Activated CD4-positive, alpha-beta memory T cell treated with anti-CD3 and anti-CD28 coated beads, Interleukin-2, amount 10 ng/mL, durations not matched to agents 7 days and 5 days (primary cell): ENCODE measurements at places on chromosomes 16 and 17. TPM values are rescaled to one million over a fixed set of nuclear protein-coding genes. Genes with fewer than 3 reads are reported as not detected.
A peak's percentile ranks its signal among the peaks of the same experiment; 100 is the strongest.

The CACNG5 gene
- total RNA-seq, result not detected

The RNF222 gene
- 0.18 TPM for total RNA-seq

The CANT1 gene
- total RNA-seq, result 81.1 TPM

The MYO15B gene
- 13.7 TPM for total RNA-seq

The PSMC3IP gene
- 14.7 TPM for total RNA-seq

The CLDN6 gene
- not detected for total RNA-seq

The NAGS gene
- 1.5 TPM for total RNA-seq

DNA sequence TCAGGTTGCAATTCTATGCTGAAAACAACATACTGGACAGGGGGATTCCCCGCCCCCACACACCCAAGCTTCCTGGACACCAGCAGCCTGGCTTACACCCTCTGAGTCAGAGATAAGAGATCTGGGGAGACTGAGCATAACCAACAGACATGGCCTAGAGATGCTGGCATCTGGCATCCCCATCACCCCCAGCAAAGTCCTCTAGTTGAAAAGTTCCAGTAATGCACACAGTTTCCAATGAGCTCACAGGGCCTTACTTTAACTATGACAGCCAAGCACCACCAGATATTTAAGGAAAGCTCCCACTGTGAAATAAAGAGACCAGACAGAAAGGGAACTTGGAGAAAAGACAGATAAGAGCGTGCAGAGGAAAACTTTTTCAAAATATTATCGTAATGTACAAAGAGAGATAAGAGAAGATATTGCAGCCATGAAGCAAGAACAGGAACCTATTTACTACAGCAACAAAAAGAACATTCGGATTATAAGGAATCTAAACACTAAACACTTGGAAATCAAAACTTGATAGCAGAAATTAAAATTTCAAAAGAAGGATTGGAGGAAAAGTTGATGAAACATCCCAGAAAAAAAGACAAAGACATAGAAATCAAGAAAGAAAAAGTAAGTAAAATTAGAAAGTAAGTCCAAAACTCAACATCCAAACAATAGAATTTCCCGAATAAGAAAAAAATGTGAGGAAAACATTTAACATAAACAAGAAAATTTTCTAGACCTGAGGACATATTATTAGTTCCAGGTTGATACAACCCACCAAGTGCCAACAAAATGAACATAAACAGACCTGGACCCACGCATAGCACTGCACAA lies 17.2 kb upstream of the ALOX15 start:
- peak; percentile 43 for DNase-seq

DNA sequence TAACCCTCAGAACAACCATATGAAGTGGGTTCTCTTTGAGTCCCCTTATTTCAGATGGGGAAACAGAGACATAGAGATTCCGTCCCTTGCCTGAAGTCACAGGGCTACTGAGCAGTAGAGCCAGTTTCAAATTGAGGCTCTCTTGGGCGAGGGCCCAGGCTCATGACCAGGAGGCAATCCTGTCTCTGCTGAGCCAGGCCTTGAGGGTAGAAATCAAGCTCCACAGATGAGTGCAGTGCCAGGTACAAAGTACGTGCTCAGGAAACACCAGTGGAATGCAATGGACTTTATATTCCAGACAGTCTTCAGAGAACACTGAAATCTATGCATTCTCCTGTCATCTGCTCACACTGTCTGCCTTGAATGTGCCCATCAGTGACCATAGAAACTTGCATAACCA lies 291.7 kb upstream of the MAF start:
- no peak for DNase-seq

DNA sequence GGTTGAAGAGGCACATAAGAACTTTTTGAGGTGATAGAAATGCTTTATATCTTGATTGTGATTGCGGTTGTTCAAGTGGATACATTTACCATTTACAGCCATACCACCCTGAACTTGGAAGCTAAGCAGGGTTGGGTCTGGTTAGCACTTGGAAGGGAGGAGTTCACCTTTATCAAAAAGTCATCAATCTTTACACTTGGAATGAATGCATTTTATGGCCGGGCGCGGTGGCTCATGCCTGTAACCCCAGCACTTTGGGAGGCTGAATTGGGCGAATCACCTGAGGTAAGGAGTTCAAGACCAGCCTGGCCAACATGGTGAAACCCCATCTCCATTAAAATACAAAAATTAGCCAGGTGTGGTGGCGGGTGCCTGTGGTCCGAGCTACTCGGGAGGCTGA lies 9.5 kb upstream of the GJD3 start:
- no peak for DNase-seq

DNA sequence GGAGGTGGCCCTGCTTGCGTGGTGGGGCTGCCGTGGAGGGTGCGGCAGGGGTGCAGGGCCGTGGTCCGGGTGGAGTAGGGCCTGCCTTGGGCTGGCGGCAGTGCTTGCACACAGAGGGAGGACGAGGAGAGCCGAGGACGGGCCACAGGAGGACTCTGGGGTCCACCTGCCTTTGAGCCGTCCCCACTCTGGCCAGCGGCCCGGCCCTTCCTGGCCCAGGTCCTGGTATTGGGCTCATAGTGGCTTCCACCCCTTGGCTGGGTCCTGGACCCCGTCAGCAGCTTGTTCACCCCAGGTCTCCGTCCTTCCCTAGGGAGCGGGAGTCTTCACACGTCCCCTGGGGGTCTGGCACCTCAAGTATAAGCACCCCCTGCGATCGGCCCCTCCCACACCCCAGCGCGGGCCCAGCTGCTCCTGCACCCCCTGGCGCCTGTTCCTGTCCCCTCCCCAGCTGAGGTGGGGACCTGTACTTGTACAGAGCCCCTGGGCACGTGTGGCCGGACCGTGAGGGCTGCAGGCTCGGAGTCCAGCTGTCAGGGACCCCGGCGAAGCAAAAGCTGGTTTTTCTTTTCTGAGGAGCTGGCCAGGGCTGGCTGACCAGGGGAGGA lies 40.1 kb downstream of the SOX8 start:
- DNase-seq, result no peak

DNA sequence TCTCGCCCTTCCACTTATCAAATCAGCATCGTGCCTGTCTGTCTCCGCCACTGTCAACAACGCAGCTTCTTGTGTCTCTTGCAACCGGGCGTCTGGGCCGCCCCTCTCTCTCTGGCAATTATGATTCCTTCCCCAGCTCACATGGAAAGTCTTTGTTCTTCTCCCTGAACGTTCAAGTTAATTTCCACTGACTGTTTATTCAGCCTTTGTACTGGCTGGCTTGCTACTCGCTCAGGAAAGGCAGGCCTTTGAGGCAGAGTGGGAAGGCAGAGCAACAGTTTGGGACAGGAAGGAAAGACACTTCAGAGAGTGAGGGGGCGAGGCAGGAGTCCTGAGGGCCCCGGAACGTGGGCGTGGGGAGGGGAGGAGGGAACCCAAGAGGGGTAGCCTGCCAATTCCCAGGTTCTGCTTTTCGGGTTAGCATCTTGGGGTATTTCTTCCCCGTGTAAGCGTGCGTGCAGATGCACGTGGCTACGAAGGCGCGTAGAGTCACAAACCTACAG lies 50.8 kb downstream of the AKAP1 start:
- no peak for DNase-seq

- no peak for DNase-seq
Observed at GRCh38 chr17:31462261-31462660, 70.8 kb downstream of the RAB11FIP4 start.

GRCh38 chr16:8278031-8278580 lies 312.2 kb downstream of the TMEM114 start:
- no peak for DNase-seq

DNA sequence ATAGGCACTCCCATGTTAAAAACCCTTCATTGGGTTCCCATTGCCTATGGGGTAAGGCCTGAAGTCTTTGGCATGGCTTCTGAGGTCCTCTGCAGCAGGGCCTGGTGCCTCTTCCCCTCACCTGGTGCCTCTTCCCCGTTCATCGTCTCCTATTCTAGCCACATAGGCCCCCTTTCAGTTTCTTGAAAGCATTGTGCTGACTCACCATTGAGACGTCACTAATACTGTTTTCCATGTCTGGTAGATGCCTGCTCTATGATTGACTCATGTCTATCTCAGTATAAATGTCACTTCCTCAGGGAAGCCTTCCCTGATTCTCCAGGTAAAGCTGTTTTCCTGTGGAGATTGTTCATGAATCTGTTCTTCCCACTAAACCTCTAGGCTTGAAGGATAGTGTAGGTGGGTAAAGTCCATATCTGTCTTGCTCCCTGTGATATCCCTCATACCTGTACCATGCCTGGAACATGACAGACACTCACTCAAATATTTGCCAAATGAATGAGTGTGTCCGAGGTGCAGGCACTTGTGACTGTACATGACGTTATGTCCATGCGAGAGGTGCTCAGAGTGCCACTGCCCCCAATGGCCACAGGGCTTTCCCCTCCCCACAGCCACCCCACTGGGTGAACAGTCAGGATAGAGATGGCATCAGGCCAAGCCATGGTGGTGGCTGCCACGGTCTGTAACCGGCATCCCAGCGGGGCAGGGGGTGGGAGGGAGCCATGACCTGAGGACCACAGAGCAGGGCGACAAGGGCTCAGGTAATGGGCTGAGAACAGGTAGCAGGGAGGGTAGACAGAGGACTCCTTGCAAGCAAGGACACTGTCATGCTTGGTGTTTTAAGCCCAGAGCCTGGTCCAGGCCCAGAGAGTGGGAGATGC lies 85.2 kb upstream of the FAM20A start:
- DNase-seq, result no peak
